CD4-positive, alpha-beta memory T cell (primary cell): ENCODE measurements at places on chromosomes 12 and 14.
A peak's percentile ranks its signal among the peaks of the same experiment; 100 is the strongest.

- DNase-seq = no peak
These were observed 244.1 kb downstream of the FBXL14 start for GRCh38 chr12:1350055-1350933.

DNA sequence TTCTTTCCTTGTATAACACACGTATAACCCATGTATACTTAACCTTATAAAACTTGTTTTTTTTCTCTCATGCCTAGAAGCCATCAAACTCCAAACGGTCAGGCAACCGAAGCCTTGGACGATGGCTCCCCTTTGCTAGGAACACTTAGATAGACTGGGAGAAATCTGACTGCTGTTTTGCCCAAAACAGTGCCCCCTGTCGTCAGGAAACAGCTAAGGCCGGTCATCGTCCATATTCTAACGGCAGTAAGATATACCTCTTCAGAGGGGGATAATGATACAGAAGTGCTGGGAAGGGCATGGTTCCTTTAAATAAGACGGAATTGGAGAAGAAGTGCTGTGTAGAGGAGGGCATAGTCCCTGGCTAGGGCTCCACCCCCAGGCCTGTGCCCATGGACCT lies 130.5 kb downstream of the SLC41A2 start:
- DNase-seq = no peak

GRCh38 chr12:8958066-8958465 lies 8.6 kb upstream of the M6PR start:
- no peak for DNase-seq

DNA sequence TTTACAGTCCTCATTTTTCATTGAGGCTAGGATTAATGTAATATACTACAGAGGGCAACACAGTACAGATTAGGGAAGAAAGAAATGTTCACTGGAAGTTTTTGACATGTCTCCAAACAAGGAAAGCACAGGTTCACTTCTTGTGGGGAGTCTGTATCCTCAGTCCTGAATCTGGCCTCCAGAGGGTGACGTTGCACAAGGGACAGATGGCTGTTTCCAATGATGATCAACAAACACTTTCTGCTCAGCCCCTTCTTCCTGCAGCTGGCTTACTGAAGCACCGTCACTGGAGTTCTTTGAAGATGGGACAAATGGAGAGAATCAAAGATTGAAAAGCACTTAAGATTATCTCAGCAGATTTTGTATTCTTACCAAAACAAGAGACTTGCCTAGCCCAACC lies 123.3 kb upstream of the OR4E1 start:
- DNase-seq = peak; percentile 18

- DNase-seq = peak; percentile 34
These were observed 750.2 kb downstream of the TMEM121 start for GRCh38 chr14:106276326-106277267.

- no peak for DNase-seq
These were observed 352.5 kb upstream of the CCDC196 start for GRCh38 chr14:66133666-66134065.

DNA sequence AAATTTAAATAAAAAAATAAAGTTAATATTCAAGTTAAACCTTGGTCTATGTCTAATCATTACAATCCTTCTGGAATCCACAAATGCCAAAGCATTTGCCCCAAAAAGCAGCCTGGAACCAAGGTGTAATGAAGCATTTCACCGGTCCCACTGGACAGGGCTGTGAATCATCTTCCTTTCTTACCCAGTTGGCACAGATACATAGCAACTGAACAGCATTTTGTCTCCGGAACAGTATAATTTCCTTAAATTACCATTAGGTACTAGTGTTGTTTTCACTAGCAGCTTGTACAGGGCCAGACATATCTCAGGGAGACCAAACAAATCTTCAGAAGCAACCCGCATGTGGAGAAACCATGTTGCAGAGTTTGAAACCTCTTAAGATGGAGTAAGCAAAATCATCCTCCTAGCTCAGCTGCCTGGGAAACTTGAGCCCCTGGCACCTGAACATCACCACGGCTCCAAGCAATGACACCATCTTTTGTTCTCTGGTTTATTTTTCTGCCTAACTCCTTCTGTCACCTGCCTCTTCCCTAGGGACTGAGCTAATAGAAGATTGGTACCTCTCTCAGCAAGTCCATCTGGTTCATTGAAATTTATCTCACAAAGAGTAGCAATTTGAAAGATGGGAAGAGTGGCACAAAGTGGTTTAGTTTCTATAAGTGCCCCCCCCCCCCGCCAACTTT lies 17.9 kb upstream of the MDM1 start:
- DNase-seq = no peak

GRCh38 chr14:38505221-38505972 lies 249.5 kb upstream of the CLEC14A start:
- DNase-seq = no peak

GRCh38 chr14:56133547-56133946 lies 15.3 kb downstream of the PELI2 start:
- no peak for DNase-seq

GRCh38 chr12:3185260-3185870 lies 108.2 kb downstream of the TSPAN9 start:
- DNase-seq = no peak

GRCh38 chr12:98275131-98275475 lies 240.3 kb upstream of the TMPO start:
- DNase-seq = no peak

DNA sequence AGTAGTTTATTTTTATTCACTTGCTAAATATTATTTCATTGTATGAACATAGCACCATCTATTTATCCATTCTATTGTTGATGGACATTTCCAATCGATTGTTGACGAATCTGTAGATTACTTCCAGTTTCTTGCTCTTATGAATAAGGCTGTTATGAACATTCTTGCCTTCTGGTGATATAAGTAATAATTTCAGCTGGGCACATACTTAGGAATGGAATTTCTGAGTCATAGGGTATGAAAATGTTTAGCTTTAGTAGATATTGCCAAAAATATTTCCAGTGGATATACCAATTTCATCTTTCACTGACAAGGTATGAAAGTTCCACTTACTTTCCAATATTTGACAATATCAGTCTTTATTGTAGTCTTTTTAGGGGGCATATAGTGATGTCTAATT lies 468.5 kb downstream of the ETNK1 start:
- no peak for DNase-seq

DNA sequence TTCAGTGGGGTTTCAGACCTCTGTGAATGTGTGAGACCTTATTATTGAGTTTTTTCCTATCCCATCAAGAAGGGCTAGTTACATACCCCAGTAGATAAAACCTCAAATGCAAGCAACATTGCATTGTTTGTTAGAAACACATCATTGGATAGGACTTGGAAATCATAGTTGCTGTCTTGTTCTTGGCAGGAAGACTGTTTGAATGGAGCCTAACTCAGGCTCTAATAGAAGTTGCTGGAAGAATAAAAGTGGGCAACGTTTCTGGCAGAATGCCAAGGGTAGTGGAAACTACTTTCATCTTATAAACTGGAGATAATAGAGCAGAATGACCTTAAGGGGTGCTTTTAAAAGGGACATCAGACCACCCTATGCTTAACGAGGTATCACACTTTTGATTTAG lies 9.9 kb upstream of the PTHLH start:
- DNase-seq = no peak

DNA sequence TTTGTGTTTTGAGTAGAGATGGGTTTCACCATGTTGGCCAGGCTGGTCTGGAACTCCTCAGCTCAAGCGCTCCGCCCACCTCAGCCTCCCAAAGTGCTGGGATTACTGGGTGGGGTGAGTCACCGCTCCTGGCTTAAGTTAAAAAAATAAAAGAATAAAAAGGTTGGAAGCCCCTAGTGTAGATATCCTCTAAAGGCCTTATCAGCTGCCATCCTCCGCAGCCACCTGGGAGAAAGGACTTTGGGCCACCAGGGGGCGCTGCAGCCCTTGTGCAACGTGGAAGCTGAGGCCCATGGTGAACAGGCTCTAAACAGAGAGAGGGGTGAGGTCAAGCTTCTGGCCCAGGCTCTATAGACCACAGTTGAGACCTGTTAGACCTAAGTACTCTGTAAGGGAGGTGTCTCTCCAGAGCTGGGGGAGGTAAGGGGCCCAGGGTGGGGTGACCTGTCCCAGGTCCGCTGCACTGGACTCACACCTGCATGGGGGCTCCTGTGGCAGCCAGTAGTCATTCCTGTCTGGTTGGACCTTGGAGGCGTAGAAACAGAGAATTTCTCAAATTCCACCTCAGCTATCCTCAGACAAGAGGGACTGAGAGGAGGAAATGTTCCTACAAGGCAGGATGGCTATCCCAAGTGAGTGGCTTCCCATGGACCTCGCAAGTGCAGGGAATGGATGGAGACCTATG lies 14.0 kb upstream of the RACGAP1 start:
- DNase-seq = peak; percentile 73

DNA sequence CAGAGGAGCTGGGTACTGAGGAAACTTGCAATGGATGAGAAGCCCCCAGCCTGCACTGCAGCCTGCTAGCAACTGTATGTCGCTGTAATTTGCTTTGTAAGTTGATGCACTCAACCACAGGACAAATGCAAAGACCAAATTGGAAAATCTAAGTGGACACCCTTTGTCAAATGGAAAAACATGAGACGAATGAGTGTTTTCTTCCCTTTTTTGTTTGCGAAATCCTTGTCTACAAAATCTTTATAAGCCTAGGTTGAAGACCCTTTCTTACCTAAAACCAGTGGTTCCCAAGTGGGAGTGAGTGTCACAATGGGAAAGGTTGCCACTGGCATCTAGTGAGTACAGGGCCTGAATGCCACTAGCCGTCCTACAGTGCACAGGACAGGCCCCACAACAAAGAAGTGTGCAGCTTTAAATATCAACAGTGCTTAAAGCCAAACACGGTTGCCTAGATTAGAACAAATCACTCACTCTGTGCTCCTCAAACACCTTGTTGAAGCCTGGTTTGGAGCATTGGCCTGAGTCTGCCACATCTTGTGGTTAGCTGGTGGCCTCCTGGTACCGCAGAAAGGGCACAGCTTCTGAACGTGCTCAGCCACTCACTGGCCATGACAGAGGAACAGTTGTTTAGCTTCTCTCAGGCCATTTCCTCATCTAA lies 7.6 kb upstream of the VASH1 start:
- no peak for DNase-seq
